ENCODE measurements at places on chromosomes 2 and 18.

DNA sequence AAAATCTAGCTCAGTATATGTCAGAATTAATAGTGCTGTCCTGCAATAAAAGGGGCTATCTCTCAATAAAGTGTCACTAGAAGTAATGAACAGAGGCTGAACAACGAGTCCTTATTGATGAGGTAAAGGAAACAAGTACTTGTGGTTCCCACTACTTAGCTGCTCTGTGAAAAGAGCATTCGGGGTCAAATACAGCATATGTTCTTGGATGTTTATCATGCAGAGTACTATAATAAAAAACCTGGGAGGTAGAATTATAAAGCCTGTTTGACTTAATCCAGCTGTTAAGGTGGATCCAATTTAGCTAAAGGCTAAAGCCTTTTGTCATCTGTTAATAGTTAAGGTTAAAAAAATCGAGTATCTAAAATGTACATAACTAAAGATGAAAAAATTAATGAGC, 32.4 kb downstream of the SLC35F5 start:
- no peak for DNase-seq
- H3K27ac ChIP-seq: no peak overlapping the region
- no peak overlapping the region for H3K4me3 ChIP-seq
- H3K36me3 ChIP-seq: peaks cover 16% of the 10 kb centered on the region

DNA sequence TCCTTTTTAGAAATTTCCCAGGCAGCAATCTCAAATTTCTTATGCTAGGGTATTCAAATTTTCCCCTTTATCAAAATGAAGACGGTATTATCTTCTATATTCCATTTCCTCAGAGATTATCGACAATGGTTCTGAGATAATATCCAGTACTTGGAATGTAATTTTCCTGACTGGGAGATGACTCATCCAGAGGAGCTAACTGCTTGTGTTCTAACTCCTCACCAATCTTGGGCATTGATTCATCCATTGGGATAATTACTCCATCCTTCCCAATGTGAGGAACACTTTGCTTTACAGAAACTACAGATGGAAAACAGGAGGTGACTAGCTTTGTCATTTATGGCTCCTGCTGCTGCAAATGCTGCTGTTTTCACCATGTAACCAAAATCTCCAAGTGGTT, 239.4 kb upstream of the LYPD1 start:
- no peaks in the 10 kb centered on the region for H3K36me3 ChIP-seq
- no peaks in the 10 kb centered on the region for H3K4me1 ChIP-seq
- no peaks in the 10 kb centered on the region for H3K27me3 ChIP-seq

- no peaks in the 10 kb centered on the region for H3K27me3 ChIP-seq
- no peak overlapping the region for H3K4me3 ChIP-seq
- no peaks in the 10 kb centered on the region for H3K4me1 ChIP-seq
- H3K36me3 ChIP-seq: no peaks in the 10 kb centered on the region
Measured at GRCh38 chr2:240782221-240782885, 37.7 kb downstream of the KIF1A start.

DNA sequence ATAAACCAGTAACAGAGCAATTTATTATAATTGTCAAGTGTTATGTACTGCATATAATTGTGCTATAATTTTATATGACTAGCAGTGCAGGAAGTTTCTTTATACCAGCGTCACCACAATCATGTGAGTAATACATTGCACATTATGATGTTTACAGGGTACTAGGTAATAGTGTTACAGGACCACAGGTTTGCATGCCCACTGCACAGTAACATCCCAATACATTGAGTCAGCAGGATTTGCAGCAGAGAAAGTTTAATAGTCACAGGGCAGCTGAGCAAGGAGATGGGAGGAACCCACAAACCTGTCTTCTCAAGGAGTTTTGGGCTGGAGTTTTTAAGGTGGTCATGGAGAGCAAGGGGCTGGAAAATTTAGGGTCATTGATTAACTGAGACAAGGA, 1042.9 kb upstream of the ACVR2A start:
- no peaks in the 10 kb centered on the region for H3K36me3 ChIP-seq
- no peak for DNase-seq
- no peak overlapping the region for H3K4me3 ChIP-seq

GRCh38 chr2:27085673-27086089, 891 bp upstream of the KHK start:
- peak; percentile 65 for DNase-seq
- H3K27ac ChIP-seq: peak overlapping the region; percentile 24
- no peaks in the 10 kb centered on the region for H3K36me3 ChIP-seq
- peaks cover 29% of the 10 kb centered on the region for H3K4me1 ChIP-seq
- no peaks in the 10 kb centered on the region for H3K27me3 ChIP-seq
- peak overlapping the region; percentile 77 for H3K4me3 ChIP-seq

DNA sequence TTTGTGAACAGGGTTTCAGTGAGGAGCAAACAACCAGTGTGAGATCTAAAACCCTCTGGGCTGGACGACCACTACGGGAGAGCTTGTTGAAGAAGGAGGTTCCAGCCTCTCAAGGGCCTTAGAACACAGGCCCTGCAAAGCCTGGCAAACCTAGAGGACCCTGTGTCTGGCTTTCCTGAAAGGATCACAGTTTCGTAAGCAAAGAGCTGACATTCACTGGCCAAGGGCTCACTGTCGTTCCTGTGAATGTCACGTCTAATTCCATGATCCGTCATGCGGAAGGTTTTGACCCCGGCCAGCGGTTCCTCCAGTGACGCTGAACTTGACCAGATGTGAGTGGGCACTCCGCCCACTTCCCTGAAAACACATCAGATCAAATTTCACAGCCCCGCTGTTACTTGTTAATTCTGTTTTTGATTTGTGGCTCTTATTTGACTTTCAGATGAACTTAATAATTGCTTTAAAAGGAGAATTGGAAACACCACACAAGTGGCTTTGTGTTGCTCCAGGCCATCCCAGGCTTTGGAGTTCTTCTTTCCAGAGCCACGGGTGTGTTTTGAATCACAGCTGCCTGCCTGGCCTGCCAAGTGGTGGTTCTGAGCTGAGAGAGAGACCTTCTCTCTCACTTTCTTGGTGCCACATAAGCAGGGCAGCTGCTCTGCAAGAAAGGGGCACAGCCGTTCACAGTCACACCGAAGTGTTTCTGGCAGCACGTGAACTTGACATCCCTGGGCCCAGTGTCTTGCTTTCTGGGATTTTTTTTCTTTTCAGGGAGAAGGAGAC, 308.4 kb downstream of the NDUFA10 start:
- peaks cover under 1% of the 10 kb centered on the region for H3K27me3 ChIP-seq
- no peaks in the 10 kb centered on the region for H3K4me1 ChIP-seq
- DNase-seq: no peak
- no peak overlapping the region for H3K27ac ChIP-seq
- H3K4me3 ChIP-seq: no peak overlapping the region
